ENCODE measurements at places on chromosomes 4 and X. TPM values are rescaled to one million over a fixed set of nuclear protein-coding genes. Genes with fewer than 3 reads are reported as not detected.

Gene CT83
- total RNA-seq = not detected

Gene NKX3-2
- total RNA-seq = not detected

Gene CXCL11
- total RNA-seq = not detected

Gene GALNTL6
- total RNA-seq = 0.49 TPM

Gene PABPC1L2B
- total RNA-seq = not detected

Gene YIPF7
- total RNA-seq = not detected

Gene MAGEA4
- total RNA-seq = not detected

Gene FGA
- not detected for total RNA-seq

Gene ARMCX2
- 5.4 TPM for total RNA-seq

Gene AFP
- not detected for total RNA-seq

Gene GYG2
- total RNA-seq = 7.7 TPM

Gene TMEM175
- 23.6 TPM for total RNA-seq

Gene HSD17B13
- 0.55 TPM for total RNA-seq

Gene TIMP1
- total RNA-seq = 82.1 TPM

Gene IL13RA2
- total RNA-seq = not detected

Gene KLF8
- 93.3 TPM for total RNA-seq

Gene ANXA10
- not detected for total RNA-seq

Gene UVSSA
- total RNA-seq = 24.1 TPM

Gene FGF5
- total RNA-seq = not detected

Gene UPF3B
- total RNA-seq = 5.2 TPM

Gene NDUFC1
- 37.2 TPM for total RNA-seq

Gene SPARCL1
- total RNA-seq = 80.8 TPM

Gene CYSLTR1
- total RNA-seq = 1.5 TPM

Gene MAGEA8
- not detected for total RNA-seq

Gene ANAPC10
- total RNA-seq = 18.6 TPM

Gene TECRL
- total RNA-seq = not detected

Gene PASD1
- total RNA-seq = not detected

Gene PLP1
- 14.9 TPM for total RNA-seq

Gene PUDP
- 8.6 TPM for total RNA-seq

Gene PAGE4
- total RNA-seq = not detected

Gene BEND4
- total RNA-seq = not detected

Gene CCSER1
- 10.1 TPM for total RNA-seq

Gene NLGN3
- total RNA-seq = 0.37 TPM

Gene HMGN5
- 1.9 TPM for total RNA-seq

All from lower leg skin (tissue), 4 donors.